ENCODE measurements at places on chromosomes 16 and 17. TPM values are rescaled to one million over a fixed set of nuclear protein-coding genes. Genes with fewer than 3 reads are reported as not detected.

NEUROD2 gene
- total RNA-seq: not detected

DNA sequence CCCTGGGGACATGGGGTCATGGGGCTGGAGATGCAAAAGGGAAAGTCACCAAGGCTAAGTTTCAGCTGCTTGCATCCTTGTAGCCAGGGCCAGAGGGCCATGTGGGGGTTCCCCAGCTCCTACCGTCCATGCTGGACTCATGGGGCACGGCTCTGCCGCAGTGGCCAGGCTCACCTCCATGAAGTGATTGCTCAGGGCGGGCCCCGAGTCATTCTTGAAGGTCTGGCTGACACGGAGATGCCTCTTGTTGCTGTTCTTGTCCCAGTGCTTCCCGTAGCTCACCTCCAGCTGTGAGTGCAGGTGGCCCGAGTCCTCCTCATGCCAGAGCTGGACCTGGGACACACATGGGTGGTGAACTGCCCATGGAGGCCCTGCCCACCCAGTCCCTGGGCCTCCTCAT lies 114.5 kb downstream of the RMI2 start:
- peaks cover 2% of the 10 kb centered on the region for H3K4me1 ChIP-seq
- no peak overlapping the region for H3K27ac ChIP-seq
- H3K27me3 ChIP-seq: no peaks in the 10 kb centered on the region
- no peak for DNase-seq

DNA sequence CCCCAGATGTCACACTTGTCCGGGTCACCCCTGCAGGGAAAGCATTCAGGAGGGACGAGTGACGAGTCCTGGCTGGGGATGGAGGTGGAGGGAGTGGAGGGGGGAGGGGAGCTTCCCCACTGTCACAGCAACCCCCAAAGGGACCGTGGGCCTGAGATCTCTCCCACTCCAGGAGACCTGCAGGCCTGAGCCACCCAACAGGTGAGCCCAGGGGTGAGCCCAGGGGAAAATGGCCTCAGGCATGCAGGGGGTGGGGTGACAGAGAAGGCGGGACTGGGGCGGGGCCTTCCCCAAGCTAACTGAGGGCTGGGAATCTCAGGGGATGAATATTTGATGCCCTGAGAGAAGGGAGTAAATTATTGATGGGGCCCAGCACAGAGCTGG lies 2.4 kb downstream of the USH1G start:
- peaks cover 43% of the 10 kb centered on the region for H3K27me3 ChIP-seq
- H3K4me1 ChIP-seq: peaks cover 6% of the 10 kb centered on the region
- no peak overlapping the region for H3K27ac ChIP-seq
- no peaks in the 10 kb centered on the region for H3K36me3 ChIP-seq
- DNase-seq: no peak

- H3K27ac ChIP-seq: no peak overlapping the region
- H3K4me3 ChIP-seq: no peak overlapping the region
- no peak for DNase-seq
Measured at GRCh38 chr16:54062361-54063278, 224.0 kb downstream of the IRX3 start.

DNA sequence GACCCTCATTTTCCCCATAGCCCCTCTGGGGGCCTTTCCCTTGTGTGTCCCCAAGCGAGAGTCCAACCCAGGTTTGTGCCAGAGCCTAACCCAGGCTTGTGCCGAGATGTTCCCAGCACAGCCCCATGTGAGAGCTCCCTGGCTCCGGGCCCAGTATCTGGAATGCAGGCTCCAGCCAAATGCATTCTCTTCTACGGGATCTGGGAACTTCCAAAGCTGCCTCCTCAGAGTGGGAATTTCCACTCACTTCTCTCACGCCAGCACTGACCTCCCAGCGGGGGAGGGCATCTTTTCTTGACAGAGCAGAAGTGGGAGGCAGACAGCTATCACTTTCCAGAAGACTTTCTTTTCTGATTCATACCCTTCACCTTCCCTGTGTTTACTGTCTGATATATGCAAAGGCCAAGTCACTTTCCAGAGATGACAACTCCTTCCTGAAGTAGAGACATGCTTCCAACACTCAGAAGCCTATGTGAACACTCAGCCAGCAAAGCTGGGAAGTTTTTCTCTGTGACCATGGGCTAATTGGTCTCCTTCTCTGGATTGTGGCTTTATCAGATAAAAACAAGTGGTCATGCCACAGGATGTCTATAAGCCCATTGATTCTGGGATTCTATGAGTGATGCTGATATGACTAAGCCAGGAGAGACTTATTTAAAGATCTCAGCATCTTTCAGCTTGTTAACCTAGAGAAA lies 2.5 kb upstream of the CCL2 start:
- no peak overlapping the region for H3K27ac ChIP-seq
- H3K27me3 ChIP-seq: peaks cover 37% of the 10 kb centered on the region
- peaks cover 2% of the 10 kb centered on the region for H3K4me1 ChIP-seq
- no peaks in the 10 kb centered on the region for H3K36me3 ChIP-seq
- no peak overlapping the region for H3K4me3 ChIP-seq
- DNase-seq: no peak

- peaks cover 23% of the 10 kb centered on the region for H3K36me3 ChIP-seq
- peak; percentile 71 for DNase-seq
- no peak overlapping the region for H3K4me3 ChIP-seq
- no peaks in the 10 kb centered on the region for H3K27me3 ChIP-seq
- no peak overlapping the region for H3K27ac ChIP-seq
Measured at GRCh38 chr17:3647769-3648555, 11.4 kb downstream of the CTNS start.

HSD11B2 gene
- 1.3 TPM for total RNA-seq

HOXB8 gene
- not detected for total RNA-seq

DNA sequence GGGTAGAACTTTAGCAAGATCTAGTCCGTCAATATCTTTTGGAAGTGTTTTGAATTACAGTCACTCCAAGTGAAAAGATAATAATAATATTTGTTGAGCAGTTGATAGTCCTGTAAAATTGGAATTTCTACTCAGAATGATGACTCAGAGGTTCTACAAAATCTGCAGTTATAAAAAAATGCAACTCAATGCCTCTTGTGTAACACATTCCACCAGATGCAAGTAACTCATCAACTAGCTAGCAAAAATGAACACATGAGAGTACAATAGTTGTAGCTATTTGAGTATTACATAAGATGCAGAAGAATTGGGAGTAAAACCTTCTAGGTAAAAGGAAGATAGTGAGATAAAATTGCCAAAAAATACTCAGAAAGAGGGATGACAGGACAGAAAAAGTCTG lies 177.2 kb downstream of the CDH8 start:
- H3K4me3 ChIP-seq: no peak overlapping the region
- DNase-seq: no peak
- H3K4me1 ChIP-seq: no peaks in the 10 kb centered on the region
- H3K36me3 ChIP-seq: no peaks in the 10 kb centered on the region
- no peak overlapping the region for H3K27ac ChIP-seq

DNA sequence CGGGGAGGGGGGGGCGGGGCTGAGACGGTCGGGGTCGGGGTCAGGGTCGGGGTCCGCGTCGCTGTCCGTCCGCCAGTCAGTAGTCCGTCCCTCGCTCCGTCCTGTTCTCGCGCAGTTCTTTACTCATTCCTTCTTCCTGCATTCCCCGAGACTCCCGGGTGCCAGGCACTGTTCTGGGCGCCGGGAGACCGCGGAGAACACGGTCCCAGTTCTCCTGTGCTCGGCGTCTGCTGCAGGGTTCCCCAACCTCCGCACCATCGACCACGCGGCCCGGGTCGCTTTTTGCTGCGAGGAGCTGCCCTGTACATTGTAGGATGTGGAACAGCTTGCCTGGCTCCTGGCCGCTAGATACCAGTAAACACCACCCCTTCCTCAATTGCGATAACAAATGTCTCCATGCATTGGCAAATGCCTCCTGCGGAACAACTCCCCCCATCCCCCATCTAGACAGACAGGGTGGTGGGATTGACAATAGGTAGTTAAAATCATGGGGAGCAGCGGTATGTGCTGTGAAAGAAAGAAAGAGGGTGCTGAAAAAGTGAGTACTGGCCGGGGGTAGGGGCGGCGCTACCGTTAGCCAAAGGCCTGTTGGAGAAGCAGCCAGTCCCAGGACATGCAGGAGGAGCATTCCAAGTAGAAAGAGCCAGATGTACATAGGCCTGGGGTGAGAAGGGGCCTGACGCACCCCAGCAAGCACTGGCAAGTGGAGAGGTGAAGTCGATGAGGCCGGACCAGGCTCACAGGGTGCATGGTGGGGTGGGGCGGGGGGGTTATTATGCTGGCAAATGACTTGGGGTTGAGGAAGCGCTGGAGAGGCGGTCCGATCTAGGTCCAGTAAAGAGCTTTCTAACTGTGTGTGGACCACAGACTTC lies 631 bp downstream of the TRAF7 start:
- peak overlapping the region; percentile 93 for H3K4me3 ChIP-seq
- peak; percentile 32 for DNase-seq
- peak overlapping the region; percentile 87 for H3K27ac ChIP-seq
- peaks cover 39% of the 10 kb centered on the region for H3K4me1 ChIP-seq
- peaks cover 40% of the 10 kb centered on the region for H3K36me3 ChIP-seq

KRT39 gene
- total RNA-seq: not detected

- no peak overlapping the region for H3K4me3 ChIP-seq
- H3K27me3 ChIP-seq: no peaks in the 10 kb centered on the region
- H3K36me3 ChIP-seq: no peaks in the 10 kb centered on the region
- H3K4me1 ChIP-seq: no peaks in the 10 kb centered on the region
- no peak for DNase-seq
Measured at GRCh38 chr16:59558679-59559078, 824.6 kb upstream of the GOT2 start.

GRCh38 chr17:31457391-31458234 lies 66.1 kb downstream of the RAB11FIP4 start:
- DNase-seq: no peak
- H3K27ac ChIP-seq: no peak overlapping the region
- no peaks in the 10 kb centered on the region for H3K27me3 ChIP-seq

GRCh38 chr17:44904001-44904984 lies 5.0 kb upstream of the EFTUD2 start:
- no peak overlapping the region for H3K27ac ChIP-seq
- no peak overlapping the region for H3K4me3 ChIP-seq
- H3K27me3 ChIP-seq: no peaks in the 10 kb centered on the region
- no peak for DNase-seq
- no peaks in the 10 kb centered on the region for H3K36me3 ChIP-seq

- no peak for DNase-seq
- no peak overlapping the region for H3K4me3 ChIP-seq
- peaks cover 8% of the 10 kb centered on the region for H3K27me3 ChIP-seq
- H3K27ac ChIP-seq: no peak overlapping the region
- peaks cover 5% of the 10 kb centered on the region for H3K4me1 ChIP-seq
- no peaks in the 10 kb centered on the region for H3K36me3 ChIP-seq
Measured at GRCh38 chr16:8569650-8570346, 20.5 kb downstream of the TMEM114 start.

DNA sequence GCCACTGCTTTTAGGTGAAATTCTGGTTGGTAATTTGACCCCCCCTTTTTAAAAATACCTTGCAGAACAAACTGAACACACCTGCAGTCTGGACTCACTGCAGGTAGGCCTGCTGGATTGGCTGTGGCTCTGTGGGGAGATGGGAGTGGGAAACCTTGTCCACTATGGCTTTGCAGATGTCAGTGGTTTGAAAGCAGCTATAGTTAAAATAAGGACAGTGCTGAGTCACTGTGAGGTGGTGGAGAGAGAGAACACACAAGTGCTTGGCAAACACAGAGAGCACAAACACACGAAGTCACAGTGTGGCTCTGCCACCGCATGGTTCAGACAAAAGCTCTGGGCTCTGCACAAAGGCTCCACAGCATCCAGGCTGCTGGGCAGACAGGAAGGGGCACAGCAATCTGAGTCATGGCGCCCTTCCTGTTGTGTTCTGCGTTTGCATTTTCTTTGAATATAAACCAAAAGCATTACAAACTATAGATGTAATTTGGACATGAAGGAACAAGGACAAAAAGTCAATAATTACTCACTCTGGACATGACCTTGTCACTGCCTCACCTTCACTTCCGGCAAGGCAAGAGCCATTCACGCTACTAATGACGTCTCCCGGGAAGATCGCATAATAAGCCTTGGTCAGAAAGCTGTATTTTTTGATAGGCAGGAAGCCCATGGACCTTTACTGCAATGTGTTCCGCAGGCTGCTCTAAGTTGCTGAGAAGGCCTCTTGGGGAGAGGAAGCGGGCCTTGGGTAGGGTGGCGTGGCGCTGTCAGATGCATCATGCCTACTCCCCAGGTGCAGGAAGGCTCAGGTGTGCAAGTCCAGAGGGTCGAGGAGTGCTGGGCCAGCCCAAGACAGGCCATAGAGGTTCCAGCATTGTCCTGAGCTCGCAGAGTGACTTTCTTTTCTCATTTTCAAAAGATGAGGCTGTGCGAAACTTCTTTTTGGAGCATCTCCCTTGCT lies 60.1 kb upstream of the MED9 start:
- peaks cover 6% of the 10 kb centered on the region for H3K27me3 ChIP-seq
- no peaks in the 10 kb centered on the region for H3K36me3 ChIP-seq
- H3K4me3 ChIP-seq: no peak overlapping the region
- H3K27ac ChIP-seq: peak overlapping the region; percentile 79

DNA sequence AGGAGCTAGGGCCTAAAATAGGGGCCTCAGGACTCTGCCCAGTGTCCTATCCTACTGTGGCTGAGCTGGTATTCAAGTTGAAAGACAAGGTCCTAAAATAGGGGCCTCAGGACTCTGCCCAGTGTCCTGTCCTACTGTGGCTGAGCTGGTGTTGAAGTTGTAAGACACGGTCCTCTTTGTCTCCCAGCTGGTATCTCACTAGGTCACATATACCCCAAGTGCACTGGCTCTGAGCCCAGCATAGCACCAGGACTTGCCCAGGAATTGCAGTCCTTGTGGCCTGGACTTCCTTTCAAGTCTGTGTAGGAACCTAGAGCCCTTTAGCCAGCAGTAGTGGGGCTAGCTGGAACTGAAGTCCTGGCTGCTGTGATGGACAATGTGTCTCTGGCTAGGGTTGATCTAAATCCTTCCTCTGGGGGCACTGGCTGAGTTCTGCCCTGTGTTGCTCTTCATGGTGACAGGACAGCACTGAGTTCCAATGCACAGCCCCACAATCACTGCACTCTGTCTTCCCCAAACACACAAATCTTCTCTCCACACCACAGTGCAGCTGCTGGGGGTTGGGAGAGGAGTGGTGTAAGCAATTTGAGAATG lies 260.5 kb downstream of the HAPSTR1 start:
- no peaks in the 10 kb centered on the region for H3K36me3 ChIP-seq
- no peak overlapping the region for H3K27ac ChIP-seq
- no peaks in the 10 kb centered on the region for H3K4me1 ChIP-seq
- H3K27me3 ChIP-seq: no peaks in the 10 kb centered on the region
- no peak for DNase-seq

MIS12 gene
- total RNA-seq: 30.4 TPM
